NCI-H526 treated with DMSO at 0.1 percent for 48 hours (cell line): ENCODE measurements at places on chromosomes 6 and 20.
A peak's percentile ranks its signal among the peaks of the same experiment; 100 is the strongest.

DNA sequence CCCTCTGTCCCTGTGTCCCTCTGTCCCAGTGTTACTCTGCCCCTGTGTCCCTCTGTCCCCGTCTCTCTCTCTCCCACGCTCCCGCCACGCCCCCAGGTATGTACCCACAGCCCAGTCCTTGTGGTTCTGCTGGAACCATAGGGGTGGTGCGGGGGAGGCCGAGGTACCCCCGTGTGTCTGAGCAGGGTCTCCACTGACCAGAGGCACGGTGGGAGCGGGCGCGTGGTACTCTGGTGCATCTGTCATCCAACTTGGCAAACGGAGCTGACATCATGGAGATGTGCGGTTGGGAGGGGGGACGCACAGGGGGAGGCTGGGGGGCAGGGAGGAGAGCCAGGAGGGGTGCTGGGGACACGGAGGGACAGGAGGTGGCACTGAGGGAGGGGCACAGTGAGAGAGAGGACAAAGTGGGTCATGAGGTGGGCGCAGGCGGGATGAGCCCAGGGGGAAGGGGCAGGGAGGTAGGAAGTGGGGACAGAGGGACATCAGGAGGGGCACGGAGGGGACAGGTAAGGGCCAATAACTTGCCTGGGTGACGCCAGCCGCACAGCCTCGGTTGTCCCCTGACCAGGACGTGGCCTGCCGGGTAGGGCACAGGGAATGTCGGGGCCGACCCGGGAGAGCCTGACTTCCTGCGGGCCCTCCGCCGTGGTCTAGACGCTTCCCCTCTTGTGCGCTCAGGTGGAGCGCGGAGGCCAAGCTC is 163.6 kb upstream of the PDE10A start:
- DNase-seq = no peak

GRCh38 chr6:147508042-147508865 is at the start of gene SAMD5:
Gene SAMD5, plus strand, starts transcription at chr6:147508690. Its CDS starts 239 bp downstream, at chr6:147508929.
- DNase-seq = peak; percentile 76

- DNase-seq = no peak
These were observed 41.5 kb downstream of the DSE start for GRCh38 chr6:116412270-116412669.

GRCh38 chr6:41626917-41627316 is 11.4 kb upstream of the MDFI start:
- DNase-seq = no peak

GRCh38 chr6:29675561-29675960 is 5.4 kb downstream of the ZFP57 start:
- DNase-seq = peak; percentile 52

DNA sequence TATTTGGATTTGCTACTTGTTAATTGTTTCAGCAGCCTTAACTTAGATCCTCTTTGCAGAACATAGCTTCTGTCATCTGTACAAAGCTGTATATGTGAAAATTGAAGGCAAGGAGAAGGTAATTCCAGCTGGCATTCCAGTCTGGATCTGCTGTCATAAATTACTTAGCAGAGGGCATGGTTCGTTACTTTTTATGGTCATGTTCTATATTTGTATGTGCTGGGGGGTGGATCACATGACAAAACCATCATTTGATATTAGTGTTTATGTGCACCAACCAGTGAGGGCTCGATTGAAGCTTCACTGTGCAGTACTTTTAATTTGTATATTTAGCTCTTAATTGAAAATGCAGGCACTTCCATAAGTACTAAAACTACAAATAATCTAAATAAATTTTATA is 80.2 kb downstream of the CAP2 start:
- DNase-seq = peak; percentile 97

DNA sequence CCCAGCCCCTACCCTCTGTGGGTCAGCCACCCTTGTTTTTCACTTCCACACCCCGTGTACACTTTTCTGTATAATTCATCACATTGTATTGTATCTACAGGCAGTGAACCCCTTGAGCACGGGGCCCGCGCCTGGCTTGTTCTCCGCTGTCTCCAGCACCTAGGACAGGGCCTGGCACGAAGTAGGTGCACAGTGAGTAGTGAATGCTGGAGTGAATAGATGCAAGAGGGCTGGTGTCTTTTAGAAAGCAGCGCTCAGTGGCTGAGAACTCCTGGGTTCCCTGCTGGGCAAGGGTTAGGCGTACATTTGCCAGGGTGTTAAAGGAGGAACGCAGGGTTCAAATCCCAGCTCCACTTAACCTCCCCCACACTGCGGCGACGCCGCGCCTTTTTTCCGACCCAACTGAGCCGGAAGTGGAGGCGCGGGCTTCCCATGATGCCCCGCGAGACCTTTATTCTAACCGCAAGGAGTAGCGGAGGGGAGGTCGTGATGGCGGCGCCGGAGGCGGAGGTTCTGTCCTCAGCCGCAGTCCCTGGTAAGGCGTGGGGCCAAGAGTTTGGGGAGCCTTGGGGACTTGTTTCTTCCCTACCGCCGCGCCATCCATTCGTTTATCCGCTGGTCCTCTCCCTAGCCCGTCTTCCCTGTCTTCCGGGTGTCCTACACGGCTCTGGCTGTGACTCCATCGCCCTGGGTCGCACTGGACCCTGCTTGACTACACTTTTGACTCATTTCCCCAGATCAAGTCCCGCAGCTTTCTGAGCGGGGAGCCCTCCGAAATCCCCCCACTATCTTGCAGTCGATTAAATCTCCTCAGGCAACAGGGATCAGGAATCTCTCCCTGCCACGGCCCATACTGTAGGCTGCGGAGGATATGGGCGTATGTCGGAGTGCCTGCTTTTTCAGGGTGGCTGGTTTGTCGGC is at the start of gene MAD2L1BP:
MAD2L1BP (plus strand) TSS at position 454 of the 921 bp plus-strand sequence; CDS start at position 490, 36 bp downstream.
- DNase-seq = peak; percentile 48

DNA sequence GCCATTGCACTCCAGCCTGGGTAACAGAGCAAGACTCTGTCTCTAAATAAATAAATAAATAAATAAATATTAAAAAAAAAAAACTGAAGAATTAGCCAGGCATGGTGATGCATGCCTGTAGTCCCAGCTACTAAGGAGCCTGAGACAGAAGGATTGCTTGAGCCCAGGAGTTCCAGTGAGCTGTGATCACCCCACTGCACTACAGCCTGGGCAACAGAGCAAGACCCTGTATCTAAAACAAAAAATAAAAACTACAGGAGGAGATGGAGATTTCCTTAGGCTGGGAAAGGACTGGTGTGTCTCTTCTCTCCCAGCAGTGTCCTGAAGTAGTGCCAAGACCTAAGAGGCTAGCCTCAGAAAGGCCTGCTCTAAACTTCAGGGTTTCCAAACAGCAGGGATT is 8.1 kb upstream of the GTF3C6 start:
- no peak for DNase-seq

DNA sequence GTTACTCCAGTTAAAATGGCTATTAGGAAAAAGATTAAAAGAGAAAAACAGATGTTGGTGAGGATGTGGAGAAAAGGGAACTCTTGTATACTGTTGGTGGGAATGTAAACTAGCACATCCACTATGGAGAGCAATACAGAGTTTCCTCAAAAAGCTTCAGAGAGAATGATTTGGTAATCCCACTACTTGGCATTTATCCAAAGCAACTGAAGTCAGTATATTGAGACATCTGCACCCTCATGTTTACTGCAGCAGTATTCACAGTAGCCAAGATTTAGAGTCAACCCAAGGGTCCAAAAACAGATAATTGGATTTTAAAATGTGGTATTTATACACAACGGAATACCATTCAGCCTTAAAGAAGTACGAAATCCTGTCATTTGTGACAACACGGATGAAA is 469.5 kb downstream of the QKI start:
- DNase-seq = no peak

DNA sequence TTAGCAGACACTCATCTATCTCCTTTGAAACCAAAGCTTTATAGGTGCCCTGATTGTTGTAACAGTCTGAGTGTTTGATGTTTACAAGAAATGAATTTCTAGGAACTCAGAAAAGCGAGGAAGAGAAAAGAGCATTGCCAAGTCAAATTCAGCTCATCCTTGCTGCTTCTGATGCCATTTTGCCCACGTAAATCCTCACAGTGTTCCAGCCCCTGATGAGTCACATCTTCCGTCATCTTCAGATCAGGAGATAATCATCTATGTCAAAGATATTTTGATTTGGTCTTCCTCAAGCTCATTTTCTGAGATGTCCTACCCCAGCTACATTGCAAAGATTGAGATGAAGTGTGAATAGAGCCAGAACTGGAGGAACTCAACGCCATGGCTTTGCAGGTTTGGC is 426.2 kb downstream of the BMP2 start:
- DNase-seq = no peak

DNA sequence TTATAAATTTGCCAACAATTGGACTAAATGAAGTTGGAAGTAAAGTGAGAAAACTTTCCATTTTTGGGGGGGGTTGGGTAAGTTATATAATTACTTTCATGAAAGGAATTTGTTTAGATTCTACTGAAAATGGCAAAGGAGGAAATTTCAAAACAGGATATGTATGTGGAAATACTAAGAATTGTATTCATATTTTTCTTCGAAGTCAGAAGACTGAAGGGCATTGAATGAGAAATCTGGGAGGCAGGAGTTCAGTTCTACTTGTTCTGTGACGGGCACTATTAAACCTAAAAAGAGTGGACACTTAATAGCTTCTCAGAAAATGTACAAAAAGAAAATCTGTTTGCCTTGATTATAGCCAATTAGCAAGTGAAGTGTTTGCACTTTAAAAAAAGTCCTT is 114.7 kb downstream of the PRIM2 start:
- no peak for DNase-seq

GRCh38 chr20:37346535-37347346 is 801 bp downstream of the SRC start:
- DNase-seq = no peak

DNA sequence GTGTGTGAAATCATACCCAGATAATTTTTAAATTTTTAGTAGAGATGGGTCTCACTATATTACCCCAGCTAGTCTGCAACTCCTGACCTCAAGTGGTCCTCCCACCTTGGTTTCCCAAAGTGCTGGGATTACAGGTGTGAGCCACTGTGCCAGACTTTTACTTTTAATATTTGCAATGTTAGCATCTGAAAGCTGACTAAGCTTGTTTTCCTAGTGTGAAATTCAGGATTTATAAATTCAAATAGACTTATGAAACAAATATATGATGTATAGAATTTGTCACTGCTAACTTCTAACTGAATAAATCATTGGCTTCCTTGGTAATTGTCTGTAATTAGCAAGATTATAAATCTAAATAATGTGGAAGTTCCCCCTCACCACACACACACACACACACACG is 58.8 kb upstream of the SLC22A23 start:
- DNase-seq = no peak

GRCh38 chr6:92132957-92133356 is 1286.4 kb downstream of the EPHA7 start:
- DNase-seq = no peak

GRCh38 chr6:32491700-32492099 is 38.4 kb downstream of the HLA-DRB5 start:
- no peak for DNase-seq

- DNase-seq = no peak
These were observed 16.7 kb upstream of the ZFAND3 start for GRCh38 chr6:37802810-37803209.

DNA sequence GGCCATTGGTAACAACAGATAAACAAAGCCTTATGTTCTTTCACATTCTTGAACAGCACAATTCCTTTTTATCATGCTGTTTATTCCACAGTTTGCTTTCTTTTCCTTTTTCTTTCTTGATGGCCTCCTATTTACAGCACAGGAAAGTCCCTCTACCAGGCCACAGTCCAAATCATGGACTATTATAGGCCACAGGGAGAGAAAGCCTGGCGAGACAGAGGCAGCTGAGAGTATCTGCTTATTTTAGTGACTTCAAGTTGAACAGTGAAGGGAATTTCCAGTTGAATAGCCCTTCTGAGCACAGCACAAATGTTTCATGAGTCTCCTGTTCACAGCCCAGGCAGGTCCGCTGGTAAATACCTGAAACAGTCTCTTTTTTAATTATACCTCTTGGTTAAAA is 263.7 kb upstream of the ARID1B start:
- no peak for DNase-seq

DNA sequence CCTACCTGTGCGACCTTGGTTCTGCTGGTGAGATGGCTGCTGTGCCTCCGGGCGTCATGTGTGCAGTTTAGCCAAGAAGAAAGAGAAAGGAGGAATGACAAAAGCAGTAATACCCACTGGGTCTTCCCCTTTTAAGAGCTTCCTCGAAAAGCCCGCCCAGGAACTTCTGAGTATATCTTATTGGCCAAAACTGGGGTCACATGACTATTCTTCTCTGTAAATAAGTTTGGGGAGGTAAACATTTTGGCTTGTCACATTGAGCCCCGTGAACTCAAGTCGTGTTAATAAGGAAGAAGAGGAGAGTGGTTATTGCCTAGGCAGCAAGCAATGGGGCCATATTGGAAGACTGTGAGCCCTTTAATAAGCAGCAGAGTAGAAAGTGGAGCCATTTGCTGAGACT is 130.4 kb upstream of the ECI2 start:
- no peak for DNase-seq

DNA sequence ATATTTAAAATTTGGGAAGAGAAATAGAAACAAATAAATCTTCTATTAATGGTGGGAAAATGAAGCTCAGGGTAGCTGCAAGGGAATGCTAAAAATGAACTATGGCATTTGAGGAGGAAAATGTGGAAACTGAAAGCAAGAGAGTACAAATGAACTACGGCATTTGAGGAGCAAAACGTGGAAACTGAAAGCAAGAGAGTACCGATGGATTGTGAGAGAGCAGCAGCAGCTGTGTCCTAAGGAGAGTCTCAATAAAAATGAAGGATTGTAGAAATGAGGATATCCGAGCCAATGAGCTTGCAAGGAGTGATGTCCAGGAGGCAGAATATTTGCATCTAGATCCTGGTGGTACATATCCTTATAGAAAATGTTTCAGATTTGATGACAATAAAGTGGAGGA is 547.1 kb upstream of the ZNF337 start:
- no peak for DNase-seq

DNA sequence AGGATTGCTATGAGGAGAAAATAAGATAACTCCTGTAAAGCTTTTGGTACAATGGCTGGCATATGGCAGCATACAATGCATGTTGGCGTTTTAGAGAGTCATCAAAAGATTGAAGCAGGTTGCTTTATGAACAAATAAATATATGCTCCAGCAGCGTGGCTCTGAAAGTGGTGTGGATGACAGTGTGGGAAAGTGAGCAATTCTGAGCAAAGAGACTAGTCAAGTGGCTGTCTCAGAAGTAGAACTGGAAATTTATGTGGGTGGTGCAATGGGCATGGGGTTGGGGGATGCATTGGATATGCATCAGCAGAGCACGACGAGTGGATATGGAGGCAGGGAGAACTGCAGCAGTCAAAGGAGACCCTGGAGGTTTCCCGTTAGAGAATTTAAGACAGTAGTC is 66.2 kb upstream of the PHACTR2 start:
- no peak for DNase-seq

GRCh38 chr20:50350510-50351249 is 159.5 kb upstream of the PTPN1 start:
- no peak for DNase-seq

DNA sequence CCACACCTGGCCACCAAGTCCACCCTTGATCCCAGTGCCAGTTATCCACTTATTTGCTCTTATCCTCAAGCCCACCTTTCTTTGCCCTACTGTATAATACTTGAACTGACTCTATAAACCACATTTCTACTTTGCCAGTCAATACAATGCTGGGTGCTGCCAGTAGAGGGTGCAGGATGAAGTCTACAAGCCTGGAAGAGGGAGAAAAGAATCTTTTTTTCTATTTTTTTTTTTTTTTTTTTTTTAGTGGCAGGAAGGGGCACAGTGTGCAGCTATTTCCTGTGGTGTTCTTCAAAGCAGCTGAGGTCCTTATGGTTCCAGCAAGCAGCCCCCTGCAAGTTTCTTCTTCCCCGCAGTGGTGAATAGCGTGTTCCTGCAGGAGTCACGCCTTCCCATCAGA is 22.2 kb upstream of the GABRR1 start:
- no peak for DNase-seq
